ENCODE measurements at places on chromosomes 1 and 21.

DNA sequence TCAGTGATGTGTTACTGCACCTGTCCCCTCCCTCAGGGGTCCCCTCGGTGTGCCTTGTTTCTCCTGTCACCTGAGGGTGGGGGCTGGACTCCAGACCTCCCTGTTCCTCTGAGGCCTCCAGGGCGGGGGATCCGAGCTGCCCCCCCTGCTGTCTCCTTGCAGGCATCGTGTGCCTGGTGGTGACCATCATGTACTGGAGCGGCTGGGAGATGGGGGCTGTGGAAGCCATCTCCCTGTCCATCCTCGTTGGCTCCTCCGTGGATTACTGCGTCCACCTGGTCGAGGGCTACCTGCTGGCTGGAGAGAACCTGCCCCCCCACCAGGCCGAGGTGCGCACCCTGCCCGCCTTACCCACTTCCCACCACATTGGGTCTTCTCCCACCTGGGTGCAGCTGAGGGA lies 56.4 kb downstream of the DISP3 start:
- no peak for DNase-seq

- DNase-seq = peak; percentile 43
These were observed 18.3 kb downstream of the S100A11 start for GRCh38 chr1:152018537-152018936.

GRCh38 chr1:70427976-70428375 lies 16.9 kb downstream of the CTH start:
- DNase-seq = peak; percentile 30

- peak; percentile 30 for DNase-seq
These were observed 54.5 kb upstream of the NADK start for GRCh38 chr1:1832820-1833219.

- peak; percentile 62 for DNase-seq
These were observed 9.8 kb downstream of the RGS18 start for GRCh38 chr1:192167911-192168700.

- no peak for DNase-seq
These were observed 380.7 kb downstream of the PRDM2 start for GRCh38 chr1:14080653-14081052.

- no peak for DNase-seq
These were observed 8.2 kb downstream of the SPATA46 start for GRCh38 chr1:162368451-162368850.
